Brain (organoid and tissue), 16 donors: ENCODE measurements at places on chromosomes 12 and 14.

DNA sequence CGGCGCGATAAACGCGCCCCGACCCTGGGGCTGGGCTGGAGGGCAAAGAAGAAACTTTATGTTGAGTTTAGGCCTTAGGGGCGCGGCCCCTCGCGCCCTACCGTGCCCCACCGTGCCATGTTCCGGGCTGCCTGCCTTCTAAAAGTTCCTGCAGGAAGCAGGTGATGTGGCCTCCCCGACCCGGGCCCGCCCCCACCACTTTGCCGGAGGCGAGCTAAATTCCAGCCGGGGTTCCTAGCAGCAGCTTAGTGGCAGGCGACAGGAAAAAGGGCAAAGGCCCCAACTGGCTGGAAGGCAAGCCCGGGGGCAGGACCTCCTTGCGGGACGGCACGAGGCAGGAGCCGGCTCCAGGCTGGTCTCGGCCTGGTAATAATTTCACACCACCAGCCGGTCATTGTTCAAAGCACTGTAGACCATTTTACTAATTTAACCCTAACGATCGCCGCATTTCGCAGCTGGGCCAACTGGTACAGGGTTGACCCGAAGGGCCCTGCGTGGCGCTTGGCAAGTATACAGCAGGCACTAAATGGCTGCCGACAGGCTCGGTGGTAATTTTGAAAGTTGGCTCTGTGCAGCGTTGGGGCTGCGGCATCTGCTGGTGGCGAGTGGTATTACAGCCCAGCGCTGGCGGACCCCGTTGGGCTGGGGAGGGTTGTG, 895 bp upstream of the CCDC88C start:
- DNase-seq: peak; percentile 55

- DNase-seq: no peak
These were observed 8.9 kb upstream of the LTA4H start for GRCh38 chr12:96044017-96044942.

- no peak for DNase-seq
These were observed 102.0 kb downstream of the SLC38A4 start for GRCh38 chr12:46723629-46724419.

DNA sequence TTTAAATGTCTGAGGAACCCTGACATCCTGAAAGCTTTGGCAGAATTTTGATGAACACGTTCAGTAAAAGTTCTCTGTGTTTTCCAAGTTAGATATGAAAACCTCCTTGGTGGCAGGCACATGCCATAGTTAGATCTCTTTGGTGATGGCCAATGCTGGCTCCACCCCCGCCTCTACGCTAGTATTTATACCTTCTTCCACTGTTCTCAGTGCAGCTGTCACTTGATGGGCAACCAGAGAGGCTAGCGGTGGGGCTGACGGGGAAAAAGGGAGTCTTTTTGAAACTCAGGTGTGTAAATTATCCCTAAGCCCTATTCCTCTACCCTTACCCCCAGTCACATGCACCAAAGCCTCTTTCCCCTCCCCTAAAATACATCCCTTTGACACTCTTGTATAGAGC, 32.1 kb downstream of the PPP1R36 start:
- DNase-seq: no peak

DNA sequence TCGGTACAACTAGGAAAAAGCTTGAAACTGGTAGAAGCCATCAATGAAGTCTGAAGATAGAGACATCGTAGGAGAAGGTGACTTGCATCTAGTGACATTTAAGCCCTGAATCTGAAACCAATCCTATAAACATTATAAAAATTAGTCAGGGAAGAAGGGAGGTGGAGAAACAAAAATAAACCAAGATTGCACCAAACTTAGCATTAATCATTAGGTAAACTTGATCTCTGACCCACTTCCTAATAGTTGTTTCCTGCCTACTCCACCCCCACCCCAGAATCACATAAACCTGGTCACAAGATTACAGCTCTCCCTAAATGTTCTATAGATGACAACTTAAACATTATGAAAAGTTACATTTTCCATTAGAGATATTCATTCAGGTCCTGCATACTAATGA, 40.4 kb downstream of the TSPAN19 start:
- DNase-seq: no peak

- DNase-seq: peak; percentile 17
These were observed 14.0 kb downstream of the KCTD10 start for GRCh38 chr12:109462868-109463692.

- peak; percentile 28 for DNase-seq
These were observed 17.1 kb downstream of the SLC11A2 start for GRCh38 chr12:51009056-51009440.

- no peak for DNase-seq
These were observed 17.4 kb downstream of the LGR5 start for GRCh38 chr12:71456990-71457389.

DNA sequence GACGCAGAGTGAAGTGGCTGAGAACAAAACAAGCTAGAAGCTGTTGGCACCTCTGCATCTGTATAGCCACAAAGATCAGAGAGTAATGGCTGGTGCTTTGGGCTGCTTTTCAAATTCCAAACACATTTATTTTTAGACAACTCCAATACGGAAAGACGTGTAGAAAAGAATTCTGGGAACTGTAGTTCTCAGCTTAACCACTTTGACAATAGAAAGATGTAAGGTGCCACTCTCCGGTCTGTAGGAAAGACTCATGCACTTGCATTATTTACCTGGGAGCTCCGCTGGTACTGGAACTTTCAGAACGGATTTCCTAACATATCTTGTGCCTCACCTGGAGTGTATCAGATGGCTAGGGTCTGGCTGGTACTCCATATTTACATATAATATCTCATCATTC, 1.8 kb upstream of the OR4K2 start:
- DNase-seq: no peak

GRCh38 chr14:23559010-23559925, 3.2 kb downstream of the THTPA start:
- peak; percentile 75 for DNase-seq

GRCh38 chr12:79934281-79935020, 446 bp downstream of the PPP1R12A start:
- DNase-seq: peak; percentile 72

GRCh38 chr14:46352844-46353243, 298.7 kb downstream of the RPL10L start:
- DNase-seq: no peak

DNA sequence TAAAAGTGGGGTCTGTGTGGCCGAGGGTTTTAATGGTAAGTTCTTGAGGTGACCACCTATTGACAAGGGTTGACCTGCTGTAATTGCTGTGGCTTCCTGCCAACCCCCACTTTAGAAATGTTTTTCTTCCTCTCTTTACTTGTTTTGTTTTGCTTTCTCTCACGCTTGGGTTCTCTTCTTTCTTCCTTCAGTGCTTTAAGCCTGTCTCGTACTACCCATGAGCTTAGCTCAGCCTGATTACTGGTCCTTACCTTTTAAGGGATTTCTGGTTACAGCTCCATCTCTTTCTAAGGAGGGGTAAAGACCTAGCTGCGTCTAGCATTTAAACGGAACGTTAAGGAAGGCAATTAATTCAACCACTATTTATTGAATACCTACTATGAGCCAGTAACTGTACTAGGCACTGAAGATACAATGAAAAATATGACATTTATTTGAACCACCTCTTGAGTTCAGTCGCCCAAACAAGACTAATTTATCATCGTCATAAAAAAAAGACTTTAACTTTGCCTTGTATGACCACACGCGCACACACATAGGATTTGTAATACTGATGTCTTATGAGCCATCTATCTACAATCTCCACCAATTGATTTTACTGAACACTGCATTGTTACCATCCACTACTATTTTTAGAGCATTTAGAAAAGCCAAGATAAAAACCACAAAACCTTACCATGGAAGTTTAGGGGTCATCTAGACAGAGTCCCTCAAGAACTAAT, 888 bp upstream of the PPP1R12A start:
- peak; percentile 56 for DNase-seq
